ENCODE measurements at places on chromosomes 7 and 10.

GRCh38 chr10:11742009-11742778 lies at the start of gene ECHDC3:
Gene ECHDC3, plus strand, starts transcription at chr10:11742382. Its CDS starts 195 bp downstream, at chr10:11742577.
- DNase-seq = peak; percentile 48

- peak; percentile 72 for DNase-seq
These were observed 21.0 kb downstream of the ZCWPW1 start for GRCh38 chr7:100407285-100408180.

DNA sequence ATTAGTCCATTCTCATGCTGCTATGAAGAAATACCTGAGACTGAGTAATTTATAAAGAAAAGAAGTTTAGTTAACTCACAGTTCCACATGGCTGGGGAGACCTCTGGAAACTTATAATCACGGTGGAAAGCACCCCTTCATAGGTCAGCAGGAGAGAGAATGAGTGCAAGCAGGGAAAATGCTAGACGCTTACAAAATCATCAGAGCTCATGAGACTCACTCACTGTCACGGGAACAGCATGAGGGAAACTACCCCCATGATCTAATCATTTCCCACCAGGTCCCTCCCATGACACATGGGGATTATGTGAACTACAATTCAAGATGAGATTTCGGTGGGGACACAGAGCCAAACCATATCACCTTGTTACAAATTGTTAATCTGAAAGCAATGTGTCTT lies 15.8 kb downstream of the TAS2R39 start:
- DNase-seq = no peak

GRCh38 chr7:41466760-41467384 lies 236.0 kb downstream of the INHBA start:
- no peak for DNase-seq

- DNase-seq = no peak
These were observed 386.9 kb downstream of the HTR7 start for GRCh38 chr10:90470966-90471365.

DNA sequence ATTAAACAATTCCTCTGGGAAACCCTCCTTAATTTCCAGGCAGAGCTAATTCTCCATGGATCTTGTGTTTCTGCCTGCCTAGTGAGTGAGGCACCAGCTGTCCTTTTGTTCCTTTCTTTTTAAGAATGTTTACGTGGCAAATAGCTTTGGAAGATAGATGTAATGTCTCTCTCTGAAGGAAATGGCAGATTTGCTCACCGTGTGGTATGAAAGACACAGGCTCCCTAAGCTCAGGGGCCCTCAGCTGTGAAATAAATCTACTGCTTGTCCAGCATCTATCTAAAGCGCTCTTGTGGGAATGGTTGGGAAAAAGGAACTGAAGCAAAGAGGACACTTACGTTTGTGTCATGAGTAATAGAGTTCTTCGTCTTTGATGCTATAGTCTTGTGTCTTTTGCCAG lies 64.6 kb downstream of the FAS start:
- no peak for DNase-seq

GRCh38 chr7:131031099-131031868 lies 296.4 kb upstream of the MKLN1 start:
- DNase-seq = no peak

DNA sequence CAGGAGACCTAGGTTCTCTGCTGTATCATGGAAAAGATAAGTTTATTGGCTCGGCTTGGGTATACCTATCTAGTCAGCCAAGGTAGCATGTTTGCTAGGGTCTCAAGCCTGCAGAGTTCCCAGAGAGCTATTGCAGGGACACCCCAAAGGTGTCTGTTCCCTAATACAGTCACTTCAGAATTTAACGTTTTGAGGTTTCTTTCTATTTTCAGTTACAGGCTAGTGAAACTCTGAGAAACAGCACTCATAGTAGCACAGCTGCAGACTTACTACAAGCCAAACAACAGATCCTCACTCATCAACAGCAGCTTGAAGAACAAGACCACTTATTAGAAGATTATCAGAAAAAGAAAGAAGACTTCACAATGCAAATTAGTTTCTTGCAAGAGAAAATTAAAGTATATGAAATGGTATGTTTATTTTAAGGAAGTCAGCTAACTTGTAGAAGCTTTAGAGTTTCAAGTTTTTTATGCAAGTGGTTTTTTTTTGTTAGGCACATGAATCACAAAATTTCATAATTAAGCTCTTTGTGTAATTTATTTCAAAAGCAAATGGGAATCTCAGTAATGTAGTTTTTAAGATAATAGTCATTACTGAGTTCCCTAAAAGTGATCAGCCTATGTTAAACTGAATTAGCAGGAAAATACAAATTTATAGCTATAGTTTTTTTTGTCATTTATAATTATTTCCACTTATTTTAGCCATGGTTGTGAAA lies 54.9 kb downstream of the AKAP9 start:
- DNase-seq = no peak

GRCh38 chr7:33903791-33904680 lies 1.3 kb upstream of the BMPER start:
- DNase-seq = peak; percentile 77

- DNase-seq = no peak
These were observed 13.5 kb upstream of the PTPRN2 start for GRCh38 chr7:158601090-158601489.

GRCh38 chr10:117541909-117542705 lies 439 bp upstream of the EMX2 start:
- DNase-seq = peak; percentile 97

GRCh38 chr10:31381766-31382316 lies 62.8 kb downstream of the ZEB1 start:
- DNase-seq = peak; percentile 24

- DNase-seq = no peak
These were observed 9.6 kb upstream of the NUPR2 start for GRCh38 chr7:56125831-56126230.

GRCh38 chr10:51117794-51118193 lies 43.5 kb downstream of the PRKG1 start:
- DNase-seq = peak; percentile 52

DNA sequence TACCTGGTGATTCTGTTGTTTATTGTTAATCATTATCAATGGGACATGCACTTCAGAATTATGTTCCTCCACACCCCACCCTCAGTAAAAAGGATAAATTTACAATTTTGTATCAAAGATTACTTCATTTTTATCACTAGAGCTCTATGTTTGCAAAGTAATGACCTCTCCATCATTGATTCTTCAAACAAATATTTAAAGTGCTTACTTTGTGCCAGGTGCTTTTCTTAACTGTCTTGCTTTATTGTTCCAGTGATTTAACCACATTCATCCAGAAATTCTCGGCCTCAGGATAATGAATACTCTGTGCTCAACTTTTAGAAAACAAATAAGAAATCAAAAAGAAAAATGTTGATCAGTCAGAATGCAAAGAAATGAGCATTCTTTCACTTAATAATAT lies 144.9 kb upstream of the FOXP2 start:
- DNase-seq = no peak

DNA sequence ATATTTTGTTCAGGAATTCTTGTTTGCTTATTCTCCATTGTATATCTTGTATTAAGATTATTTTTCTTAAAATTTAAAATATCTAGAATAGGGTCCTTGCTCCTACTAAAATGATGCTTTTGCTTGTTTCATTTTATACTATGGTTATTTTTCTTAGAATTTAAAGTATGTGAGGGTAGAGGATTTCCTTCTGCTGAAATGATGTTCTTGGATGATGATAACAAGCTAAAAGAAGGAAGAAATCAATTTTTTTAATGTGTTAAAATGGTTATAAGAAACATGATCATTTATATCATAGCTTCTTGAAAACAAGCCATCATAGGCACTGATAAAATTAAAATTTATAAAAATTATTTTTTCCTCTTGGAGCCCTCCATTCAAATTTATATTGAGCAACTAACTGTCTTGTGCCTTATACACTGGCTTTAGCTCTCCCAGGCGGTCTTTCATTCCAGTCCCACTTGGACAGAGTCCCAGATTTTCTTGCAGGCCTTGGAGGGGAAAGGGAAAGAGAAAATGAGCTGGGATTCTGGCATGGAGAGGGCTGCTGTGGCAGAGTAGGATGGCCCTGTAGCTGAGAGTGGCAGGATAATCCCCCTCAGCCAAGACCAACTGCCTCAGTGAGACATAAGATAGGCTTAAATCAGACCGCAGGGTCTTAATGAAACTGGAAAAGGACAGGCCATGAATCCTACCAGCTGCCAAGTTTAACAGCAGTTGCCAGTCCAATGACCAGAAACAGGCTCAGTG lies 60.2 kb downstream of the DNAJB9 start:
- DNase-seq = peak; percentile 64

GRCh38 chr7:29879609-29880008 lies 73.3 kb downstream of the WIPF3 start:
- peak; percentile 47 for DNase-seq

GRCh38 chr10:36499693-36500092 lies 625.7 kb upstream of the ANKRD30A start:
- no peak for DNase-seq

DNA sequence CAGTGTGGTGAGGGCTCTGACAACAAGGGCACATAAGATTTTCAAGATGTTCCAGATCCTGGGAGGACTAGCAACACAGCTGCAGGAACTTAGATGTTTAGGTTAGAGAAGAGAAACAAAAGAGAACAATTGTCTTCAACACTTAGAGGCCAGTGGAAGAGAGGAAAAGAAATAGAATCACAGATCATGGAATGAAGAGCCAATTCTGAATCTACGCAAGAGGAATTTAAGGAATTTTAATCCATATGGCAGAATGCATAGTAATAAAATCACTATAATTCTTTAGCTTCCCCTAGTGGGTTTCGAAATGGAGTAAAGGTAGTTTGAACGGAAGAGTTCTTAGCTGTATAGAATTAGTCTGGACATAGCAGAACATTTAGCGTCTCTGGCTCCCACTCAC lies 114.6 kb upstream of the LRRTM3 start:
- peak; percentile 44 for DNase-seq

GRCh38 chr10:31197886-31198285 lies 121.1 kb upstream of the ZEB1 start:
- peak; percentile 43 for DNase-seq

- DNase-seq = no peak
These were observed 82.8 kb downstream of the TES start for GRCh38 chr7:116293139-116293538.

DNA sequence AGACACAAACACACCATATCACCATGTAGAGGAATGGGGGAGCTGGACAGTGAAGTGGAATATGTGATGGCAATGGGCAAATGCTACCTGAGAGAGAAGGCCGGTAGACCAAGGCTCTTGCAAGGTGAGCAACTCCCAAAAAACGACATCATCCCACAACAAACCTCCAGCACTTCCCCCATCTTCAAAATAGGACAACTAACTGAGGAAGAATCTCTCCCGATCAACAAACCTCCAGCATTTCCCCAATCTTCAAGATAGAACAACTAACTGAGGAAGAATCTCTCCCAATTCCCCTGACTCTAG lies 387.2 kb downstream of the PARD3 start:
- no peak for DNase-seq

DNA sequence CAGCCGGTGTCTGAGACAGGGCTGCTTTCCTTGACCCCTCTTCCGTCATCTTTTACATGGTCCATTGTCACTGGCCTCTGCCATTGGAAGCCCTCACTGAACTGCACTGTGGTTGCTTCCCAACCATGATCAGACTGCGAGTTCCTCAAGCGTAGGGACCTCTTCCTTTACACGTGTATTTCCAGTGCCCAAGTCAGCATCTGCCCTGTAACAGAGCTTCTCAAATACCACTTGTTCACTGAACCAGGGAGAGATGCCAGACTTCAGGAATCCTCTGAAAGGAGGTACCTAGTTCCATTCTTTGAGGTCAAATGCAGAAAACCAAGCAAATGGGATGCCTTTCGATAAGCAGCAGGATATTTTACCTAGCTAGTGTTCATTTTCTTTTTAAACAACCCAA lies 145.1 kb downstream of the NRP1 start:
- no peak for DNase-seq

GRCh38 chr10:113457408-113457807 lies 95.4 kb upstream of the HABP2 start:
- no peak for DNase-seq

DNA sequence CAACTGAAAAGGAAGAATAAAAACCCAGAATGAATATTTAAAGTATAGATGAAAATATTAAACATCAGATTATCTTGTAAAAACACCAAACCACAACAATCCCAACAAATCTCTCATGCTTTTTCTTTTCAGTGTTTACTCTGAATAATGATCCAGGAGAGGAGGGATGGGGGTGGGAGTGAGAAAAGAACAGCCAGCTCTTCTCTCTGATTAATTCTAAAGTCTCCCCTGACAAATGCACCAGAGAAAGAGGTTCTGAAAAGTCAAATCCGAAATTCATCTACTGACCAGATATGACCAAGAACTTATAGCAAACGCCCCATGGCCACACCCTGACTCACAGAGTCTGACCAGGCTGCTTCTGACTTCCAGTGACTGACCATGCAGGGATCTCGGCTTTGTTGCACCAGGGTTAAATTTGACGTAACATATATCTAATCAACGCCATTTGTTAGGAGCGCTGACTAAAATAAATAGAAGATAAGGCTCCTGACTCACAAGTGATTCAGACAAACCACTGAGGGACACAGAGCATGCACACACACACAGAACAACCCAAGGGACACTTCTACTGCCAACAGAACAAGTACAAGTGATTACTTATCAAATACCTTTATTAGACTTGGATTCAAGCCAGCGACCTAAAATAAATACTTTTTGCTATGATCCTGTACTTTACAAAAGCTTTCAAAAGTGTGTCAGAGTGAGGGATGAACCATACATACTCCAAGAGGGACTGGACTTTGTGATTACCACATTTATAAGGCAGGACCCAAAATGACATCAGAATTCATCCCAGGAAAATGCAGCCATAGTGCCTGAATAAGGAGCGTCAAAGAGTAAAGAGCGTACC lies 9.3 kb upstream of the SPOCK2 start:
- peak; percentile 84 for DNase-seq

- DNase-seq = no peak
These were observed 48.4 kb upstream of the SEMA3C start for GRCh38 chr7:80967071-80967916.

GRCh38 chr10:2680821-2681220 lies 386.5 kb upstream of the PFKP start:
- DNase-seq = no peak
